ENCODE measurements at places on chromosomes 7 and 10. TPM values are rescaled to one million over a fixed set of nuclear protein-coding genes. Genes with fewer than 3 reads are reported as not detected.

- DNase-seq: peak; percentile 41
These were observed 15.9 kb downstream of the GPRIN2 start for GRCh38 chr10:46540412-46541016.

GRCh38 chr10:131187926-131188325 is 123.6 kb downstream of the TCERG1L start:
- no peak for DNase-seq

- no peak for DNase-seq
These were observed 20.4 kb downstream of the ERCC6 start for GRCh38 chr10:49518566-49518965.

- DNase-seq: no peak
These were observed 141.5 kb downstream of the CUBN start for GRCh38 chr10:16987976-16988610.

DNA sequence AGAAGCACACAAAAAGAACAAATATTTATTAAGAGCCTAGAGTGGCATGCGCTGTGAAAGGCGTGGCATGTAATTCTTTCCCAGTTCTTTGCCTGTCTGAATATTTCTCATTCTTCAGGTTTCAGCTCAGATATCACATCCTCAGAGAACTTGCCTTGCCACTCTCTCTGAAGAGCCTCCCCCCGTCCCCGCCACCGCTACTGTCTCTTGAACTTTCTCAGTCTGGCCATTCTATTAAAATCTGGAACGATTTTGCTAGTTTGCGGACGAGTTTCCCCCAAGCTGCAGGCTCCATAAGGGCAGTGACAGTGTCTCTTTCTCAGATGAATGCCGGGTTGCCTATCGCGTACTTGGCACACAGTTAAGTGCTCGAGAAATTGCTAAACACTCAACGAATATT is 787 bp upstream of the PLEKHA1 start:
- DNase-seq: no peak

GRCh38 chr7:156566812-156567549 is 73.6 kb upstream of the RNF32 start:
- DNase-seq: no peak

DNA sequence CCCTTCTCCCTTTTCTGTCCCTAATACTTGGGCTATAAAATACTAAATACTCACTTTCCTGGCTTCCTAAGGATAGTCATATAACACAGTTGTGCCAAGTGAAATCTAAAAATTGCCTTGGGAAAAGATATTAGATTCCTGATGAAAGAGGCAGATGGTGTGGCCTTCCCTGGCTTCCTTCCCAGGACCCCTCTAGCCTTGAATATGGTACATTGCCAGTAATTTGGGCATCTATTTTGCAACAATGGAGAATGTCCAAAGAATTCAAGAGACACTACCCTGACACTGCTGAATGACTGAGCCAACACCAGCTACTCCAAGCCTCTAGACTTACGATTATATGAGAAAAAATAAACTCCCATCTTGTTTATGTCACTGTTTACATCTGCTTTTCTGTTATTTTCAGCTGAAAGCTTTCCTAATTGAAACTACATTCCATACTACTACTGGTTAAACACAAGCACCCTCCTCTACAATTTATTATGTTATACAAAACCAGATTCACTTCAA is 17.9 kb downstream of the COPG2 start:
- DNase-seq: no peak

- DNase-seq: no peak
These were observed 42.8 kb downstream of the GRB10 start for GRCh38 chr7:50739744-50740435.

GRCh38 chr10:29189256-29189655 is 99.6 kb upstream of the LYZL1 start:
- DNase-seq: peak; percentile 20

DNA sequence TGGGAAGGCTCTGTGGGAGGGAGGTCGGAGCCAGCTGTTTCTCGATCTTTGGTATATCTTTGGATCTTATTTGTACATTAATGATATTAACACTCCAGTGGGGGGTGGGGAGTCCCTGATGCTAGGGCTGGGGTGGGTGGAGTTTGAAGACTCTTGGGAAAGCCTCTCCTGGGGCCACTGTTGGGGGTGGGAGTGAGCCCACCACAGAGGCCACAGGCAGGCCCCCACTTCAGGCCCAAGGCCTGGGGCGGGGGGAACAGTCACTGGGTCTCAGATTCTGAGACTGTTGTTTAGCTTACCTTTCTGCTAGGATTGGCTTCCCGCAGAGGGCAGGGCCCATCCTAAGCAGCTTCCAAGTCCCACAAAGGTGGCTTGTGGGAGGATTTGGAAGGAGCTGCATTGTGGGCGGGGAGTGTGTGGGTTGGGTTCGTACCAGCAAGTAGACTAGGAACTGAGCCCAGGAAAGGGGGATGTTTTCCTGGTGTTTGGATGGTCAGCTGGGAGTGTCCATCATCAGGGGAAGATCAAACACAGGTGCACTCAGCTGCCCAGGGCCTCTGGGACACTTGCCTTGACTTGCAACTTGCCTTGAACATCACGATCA is 11.9 kb downstream of the YKT6 start:
- no peak for DNase-seq

DNA sequence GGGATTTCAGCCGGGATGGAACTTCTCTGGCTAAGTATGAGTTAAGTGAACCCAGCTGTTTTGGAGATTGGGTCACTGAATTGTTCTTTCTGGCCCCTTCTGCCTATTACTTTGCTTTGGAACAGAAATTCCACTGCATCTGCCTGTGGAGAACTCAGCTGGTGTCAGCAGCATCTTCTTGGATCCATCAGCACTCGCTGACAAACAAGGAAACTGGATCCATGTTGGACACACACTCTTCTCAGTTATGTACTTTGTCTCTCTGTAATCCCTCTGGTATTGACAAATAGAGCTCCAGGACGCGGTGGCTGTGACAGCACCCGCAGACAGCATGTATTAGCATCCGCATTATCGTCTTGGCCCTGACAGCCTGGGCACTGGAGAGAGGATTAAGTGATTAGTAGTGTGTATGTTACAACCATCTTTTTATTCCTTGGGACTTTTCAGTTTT is 73.0 kb upstream of the BMPER start:
- no peak for DNase-seq

DNA sequence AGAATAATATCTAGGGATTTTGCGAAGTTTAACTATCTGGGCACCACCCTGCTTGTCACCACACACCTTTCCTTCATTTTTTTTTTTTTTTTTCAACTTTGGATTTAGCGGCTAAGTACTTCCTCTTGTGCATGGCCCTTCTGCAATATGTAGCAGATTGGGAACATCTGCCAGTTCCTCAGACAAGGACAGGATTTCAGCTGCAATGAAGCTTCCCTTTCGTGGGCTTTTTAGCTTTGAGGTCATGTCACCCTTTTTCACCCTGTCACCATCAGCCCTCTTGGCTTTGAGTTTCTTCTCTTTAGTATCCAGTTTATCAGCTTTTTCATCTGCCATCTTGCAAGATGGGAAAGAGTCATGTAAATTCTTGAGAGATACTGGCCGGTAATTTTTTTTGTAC is 81.6 kb upstream of the ETV1 start:
- no peak for DNase-seq

- no peak for DNase-seq
These were observed 1005.8 kb upstream of the C7orf33 start for GRCh38 chr7:147584771-147585193.

DNA sequence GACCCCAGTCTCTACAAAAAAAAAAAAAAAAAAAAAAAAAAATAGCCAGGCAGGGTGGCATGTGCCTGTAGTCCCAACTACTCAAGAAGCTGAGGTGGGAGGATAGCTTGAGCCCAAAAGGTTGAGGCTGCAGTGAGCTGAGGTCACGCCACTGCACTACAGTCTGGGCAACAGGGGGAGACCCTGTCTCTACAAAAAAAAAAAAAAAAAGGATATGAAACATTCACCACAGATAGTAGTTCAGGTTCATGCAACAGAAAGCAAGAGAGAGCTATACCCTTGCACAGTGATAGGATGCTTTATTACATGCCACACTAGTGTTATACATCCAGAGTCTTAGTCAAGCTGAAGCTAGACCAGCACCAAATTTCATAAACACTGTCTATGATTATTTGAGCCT is 148.4 kb upstream of the KAT6B start:
- no peak for DNase-seq

DNA sequence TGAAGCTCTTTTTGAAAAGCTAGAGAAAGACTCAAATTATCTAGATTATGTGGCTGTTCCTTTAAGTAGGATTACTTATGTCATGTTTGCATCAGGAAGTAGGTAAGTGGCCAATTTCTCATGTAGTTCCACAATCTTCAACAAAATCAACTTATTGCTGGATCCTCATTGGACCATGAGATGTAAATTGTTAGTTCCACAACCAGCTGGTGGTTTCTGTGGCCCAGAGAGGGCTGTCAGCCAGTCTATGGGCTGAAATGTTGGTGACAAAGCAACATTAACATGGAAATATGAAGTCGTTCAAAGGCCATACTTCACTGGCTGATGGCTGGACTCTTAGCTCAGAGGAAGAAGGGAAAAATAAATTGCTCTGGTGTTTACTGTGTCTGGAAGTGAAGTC is 157.9 kb downstream of the PLXDC2 start:
- no peak for DNase-seq

DNA sequence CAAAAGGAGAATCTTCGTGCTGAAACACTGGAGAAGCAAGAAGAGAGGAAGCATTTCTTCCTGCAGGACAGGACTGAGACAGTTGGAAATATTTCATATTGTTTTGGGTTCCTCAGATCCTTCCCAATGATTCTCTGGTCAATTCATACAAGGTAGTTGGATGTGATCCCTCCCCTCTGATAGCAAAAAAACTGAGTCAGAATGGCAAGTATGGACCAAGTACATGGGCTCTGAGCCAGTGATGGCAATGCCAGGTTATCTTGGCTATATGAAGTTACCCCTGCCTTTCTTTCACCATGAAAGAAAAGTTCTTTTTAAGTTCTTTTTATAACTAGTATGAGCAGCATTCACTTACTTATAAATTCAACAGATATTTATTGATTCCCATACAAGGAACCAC is 124.4 kb upstream of the PTPRZ1 start:
- no peak for DNase-seq

- no peak for DNase-seq
These were observed 565.4 kb downstream of the NXPH1 start for GRCh38 chr7:8998762-8999161.

- DNase-seq: no peak
These were observed 794.0 kb upstream of the C7orf33 start for GRCh38 chr7:147796581-147796980.

DNA sequence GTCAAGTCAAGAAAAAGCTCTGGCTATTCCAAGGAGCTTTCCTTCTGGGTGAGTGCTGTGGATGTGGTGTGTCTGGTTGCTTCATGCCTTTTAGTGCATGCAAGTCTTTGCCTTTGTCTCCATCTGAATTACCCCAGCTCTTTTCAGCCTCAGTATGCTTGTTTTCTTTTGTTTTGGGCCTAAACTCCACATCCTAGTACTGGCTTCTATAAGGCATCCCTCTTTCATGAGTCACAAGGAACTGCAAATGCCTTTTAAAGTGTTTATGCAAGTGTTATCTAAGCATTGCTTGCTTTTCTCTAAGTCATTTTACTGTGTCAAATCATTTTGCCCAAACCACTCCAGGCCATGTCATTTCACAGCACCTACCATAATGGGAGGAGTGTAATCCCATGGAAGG is 132.1 kb downstream of the PLCE1 start:
- no peak for DNase-seq

DNA sequence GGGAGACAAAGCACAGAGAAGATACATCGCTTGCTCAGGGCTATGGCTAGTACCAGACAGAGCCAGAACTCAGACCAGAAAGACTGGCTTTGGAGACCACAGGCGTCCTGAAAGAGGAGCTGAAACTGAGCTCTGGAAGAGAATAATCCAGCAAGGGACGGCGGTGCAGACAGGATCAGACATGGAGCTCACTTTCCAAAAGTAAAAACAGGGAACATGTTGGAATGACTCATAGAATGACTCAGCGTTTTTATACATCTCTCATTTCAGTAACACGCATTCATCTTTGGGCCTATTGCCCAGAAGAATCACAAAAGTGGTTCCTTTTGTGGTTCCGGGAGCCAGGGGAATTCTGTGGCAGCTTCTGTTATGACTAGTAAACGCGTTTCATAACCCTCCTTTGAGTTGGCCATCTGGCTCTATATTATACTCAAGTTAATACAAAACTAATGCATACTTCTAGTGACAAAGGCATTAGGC is 37.2 kb downstream of the PLEKHS1 start:
- DNase-seq: no peak

Gene EVX1
- not detected for total RNA-seq

Gene PRPS1L1
- total RNA-seq: not detected

Gene RBM28
- total RNA-seq: 31.7 TPM

Gene ZNF394
- total RNA-seq: 17.6 TPM

Gene GPR15LG
- total RNA-seq: not detected

Gene SPDYE8
- not detected for total RNA-seq

Gene DENND2A
- total RNA-seq: 15.0 TPM

Gene SEMA3D
- 1.6 TPM for total RNA-seq

Gene C7orf57
- total RNA-seq: not detected

Gene NKX2-3
- total RNA-seq: not detected

Gene EMX2
- total RNA-seq: not detected

Gene SYPL1
- 89.9 TPM for total RNA-seq

Gene LSM8
- total RNA-seq: 19.1 TPM

Gene ACSL5
- total RNA-seq: 6.4 TPM

Gene PDSS1
- 6.3 TPM for total RNA-seq

Gene SCART1
- 0.30 TPM for total RNA-seq

Gene FAM25A
- total RNA-seq: not detected

Gene PTEN
- total RNA-seq: 54.6 TPM

Data from Right ventricle myocardium inferior (tissue), 1 donor.